ENCODE measurements at places on chromosomes 3 and 15.

- no peak for DNase-seq
Measured at GRCh38 chr3:134446800-134447199, 39.0 kb downstream of the ANAPC13 start.

DNA sequence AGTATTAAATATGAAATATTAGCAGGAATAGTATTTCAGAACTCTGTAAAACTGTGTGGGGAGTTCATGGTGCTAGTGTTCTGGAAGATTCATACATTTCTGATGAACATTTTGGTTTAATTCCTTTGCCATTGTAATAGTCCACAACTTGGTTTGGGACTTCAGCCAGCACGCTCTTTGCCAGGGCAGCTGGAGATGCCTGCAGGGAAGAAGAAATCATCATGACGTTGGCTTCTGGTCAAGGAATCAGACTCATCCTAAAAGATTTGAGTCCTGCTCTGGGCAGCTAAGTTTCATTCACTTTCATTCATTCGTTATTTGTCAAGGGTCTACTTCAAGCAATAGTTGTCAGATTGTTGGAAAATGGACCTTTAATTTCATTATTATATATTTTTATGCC, 32.4 kb upstream of the MRPL3 start:
- no peak for DNase-seq

DNA sequence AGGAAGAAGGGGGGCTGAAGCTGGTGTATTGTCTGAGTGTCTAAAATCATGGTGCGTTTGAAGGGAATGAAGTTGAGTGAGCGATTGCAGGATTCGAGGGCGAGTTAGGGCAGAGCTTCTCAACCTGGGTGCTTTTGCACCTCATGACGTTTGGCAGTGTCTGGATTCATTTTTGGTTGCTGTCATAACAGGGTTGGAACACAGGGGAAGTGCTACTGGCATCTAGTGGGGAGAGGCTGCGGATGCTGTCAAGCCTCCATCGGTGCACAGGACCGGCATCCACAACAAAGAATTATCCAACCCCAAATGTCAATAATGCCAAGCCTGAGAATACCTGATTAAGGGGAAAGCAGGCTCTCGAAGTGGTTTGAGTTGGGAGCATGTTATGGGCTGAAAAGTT, 120.0 kb downstream of the SLCO3A1 start:
- no peak for DNase-seq

- DNase-seq, result no peak
Measured at GRCh38 chr3:113055201-113055600, 64.4 kb downstream of the GTPBP8 start.

- DNase-seq, result no peak
Measured at GRCh38 chr15:92870010-92870591, 30.0 kb upstream of the CHD2 start.

Measured in NCI-H69 (cell line).